Stimulated activated CD4-positive, alpha-beta T cell treated with anti-CD3 and anti-CD28 coated beads, Interleukin-1b, Interleukin-23, amount 100 ng/mL, for 48 hours (primary cell): ENCODE measurements at places on chromosomes 2 and 18.

DNA sequence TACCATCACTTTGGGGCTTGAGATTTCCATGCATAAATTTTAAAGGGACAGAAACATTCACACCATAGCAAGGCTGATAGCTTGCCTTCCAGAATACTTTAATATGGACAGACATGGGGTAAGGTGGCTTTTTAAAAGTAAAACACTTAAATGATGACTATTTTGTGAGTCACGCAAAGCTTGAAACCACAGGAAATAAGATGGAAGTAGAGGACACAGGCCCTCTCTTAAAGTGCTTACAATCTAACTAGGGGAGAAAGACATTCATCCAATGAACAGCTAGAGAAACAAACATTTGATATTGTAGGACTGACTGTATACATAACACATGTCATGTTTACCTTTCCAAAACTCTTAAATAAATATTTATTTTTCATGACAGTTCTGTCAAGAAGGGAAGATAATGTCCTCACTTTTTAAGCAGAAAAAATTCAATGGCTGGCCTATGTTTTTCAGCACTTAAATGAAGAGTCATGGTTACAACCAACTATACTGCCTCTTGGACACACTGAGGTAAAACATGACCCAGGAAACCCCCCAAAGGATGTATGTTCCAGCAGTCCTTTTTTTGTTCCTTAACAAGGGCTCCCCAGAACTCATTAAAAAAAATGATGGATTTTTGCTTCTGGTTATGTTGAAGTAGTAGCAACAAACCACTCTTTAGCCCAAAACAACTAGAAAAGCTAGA is 120.0 kb upstream of the RBMS1 start:
- DNase-seq = no peak

GRCh38 chr18:56900195-56901094 is 246.4 kb upstream of the BOD1L2 start:
- no peak for DNase-seq

GRCh38 chr2:138223319-138223718 is 259.0 kb downstream of the HNMT start:
- DNase-seq = no peak

- DNase-seq = no peak
Measured at GRCh38 chr2:10584242-10584753, 105.5 kb downstream of the NOL10 start.

- DNase-seq = no peak
Measured at GRCh38 chr2:11665510-11666362, 4.3 kb downstream of the NTSR2 start.

GRCh38 chr2:219701847-219702634 is 74.6 kb downstream of the SLC4A3 start:
- no peak for DNase-seq

DNA sequence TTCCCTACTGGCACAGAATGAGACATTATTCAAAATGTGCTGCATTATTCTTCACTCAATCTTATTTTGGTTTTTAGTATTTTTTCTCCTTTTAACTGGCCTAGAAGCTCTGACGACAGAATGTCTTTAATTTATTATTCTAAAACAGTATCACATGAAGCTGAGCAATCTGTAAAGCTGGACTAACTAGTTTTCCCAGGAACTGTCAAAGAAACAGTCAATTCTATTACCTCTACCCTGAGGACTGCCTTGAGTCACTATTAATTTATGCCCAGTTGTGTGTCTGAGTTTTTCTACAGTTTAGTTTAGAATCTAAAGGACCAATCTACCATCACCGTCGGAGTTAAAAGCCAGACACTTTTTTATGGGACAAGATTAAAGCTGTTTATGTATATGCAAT is 31.6 kb downstream of the MBD2 start:
- DNase-seq = no peak

GRCh38 chr18:55475916-55476315 is 112.1 kb downstream of the TCF4 start:
- no peak for DNase-seq

- no peak for DNase-seq
Measured at GRCh38 chr2:41720331-41721251, 327.2 kb upstream of the PKDCC start.

- DNase-seq = no peak
Measured at GRCh38 chr2:222052934-222053367, 245.8 kb downstream of the PAX3 start.

- no peak for DNase-seq
Measured at GRCh38 chr18:32425466-32425865, 45.2 kb downstream of the GAREM1 start.

DNA sequence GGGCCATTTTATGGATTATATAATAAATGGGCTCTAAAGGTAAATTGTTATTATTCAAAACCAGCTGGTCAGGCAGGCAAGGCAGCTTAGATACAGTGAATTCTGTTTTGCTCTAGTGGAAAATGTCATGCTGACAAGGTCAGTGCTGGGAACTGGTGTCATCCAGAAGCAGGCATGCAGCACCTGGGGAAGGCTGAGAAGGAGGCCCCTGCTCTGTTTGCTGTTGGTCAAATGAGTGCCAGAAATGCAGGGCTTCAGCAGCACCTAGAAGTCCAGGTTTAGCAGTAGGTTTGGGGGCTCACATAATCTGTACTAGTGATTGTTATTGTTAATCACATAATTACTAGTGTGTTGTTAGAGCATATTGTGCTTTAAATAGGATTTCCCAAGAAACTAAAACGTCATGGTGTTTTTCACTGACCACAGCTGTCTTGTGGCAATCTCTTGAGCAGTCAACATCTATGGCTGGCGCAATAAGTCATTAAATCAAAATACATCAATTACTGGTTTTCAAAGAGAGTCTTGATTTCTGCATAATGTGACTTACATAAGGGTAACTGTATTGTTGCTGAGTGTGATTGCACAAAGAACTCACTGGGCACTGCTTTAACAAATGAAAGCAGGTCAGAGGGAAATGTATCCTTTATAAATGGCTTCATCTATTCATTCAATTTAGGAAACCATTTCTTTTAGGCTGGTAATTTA is 99.1 kb downstream of the MYO3B start:
- no peak for DNase-seq

DNA sequence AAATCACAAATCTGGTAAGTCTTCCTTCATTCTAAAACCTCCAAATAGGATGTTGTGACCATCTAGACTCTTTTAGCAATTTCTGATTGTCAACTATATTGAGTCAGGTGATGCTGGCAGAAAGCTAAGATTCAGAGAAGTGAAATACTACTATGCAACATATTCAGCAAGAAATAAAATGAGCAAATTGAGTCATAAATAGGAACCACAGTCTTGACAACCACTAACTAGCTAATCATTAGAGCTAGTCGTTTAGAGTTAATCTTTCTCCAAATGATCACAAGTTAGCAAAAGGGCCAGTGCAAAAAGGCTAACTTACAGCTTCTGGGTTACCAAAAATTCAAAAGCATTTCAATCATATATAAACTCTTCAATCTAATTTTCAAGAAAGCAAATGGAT is 54.5 kb downstream of the ROCK1 start:
- DNase-seq = no peak

DNA sequence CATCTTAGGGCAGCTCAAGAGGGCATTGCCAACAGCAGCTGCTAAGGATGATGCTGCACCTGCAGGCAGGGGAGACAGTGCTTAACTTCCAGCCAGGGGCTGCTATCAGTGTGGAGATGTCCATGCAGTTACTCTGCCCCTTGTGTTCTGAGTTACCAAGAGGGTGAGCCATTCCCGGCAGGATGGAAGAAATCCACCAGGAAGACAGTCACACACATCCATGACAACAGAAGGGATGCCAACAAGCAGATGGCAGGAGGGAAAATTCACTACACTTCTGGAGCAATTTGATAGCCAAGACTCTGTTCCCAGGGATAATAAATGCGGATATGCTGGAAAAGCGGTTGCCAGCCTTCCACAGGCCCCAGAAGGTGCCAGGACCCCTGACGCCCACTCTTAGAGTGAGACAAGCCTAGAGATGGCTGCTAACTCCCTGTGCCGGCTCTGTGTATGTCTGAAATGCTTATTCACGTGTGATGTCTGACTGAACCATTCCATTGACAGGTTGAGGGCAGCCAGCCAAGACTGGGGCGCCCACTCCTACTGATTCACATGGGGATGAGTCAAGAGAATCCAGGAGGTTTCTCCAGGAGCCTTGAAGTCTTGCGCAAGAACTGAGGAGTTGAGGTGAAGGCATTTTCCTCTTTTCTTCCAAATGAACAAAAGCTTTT is 24.5 kb downstream of the LOXHD1 start:
- DNase-seq = no peak

- no peak for DNase-seq
Measured at GRCh38 chr2:131016826-131017741, 76.2 kb downstream of the FAM168B start.

GRCh38 chr2:240069829-240070228 is 16.5 kb upstream of the OR6B3 start:
- no peak for DNase-seq

DNA sequence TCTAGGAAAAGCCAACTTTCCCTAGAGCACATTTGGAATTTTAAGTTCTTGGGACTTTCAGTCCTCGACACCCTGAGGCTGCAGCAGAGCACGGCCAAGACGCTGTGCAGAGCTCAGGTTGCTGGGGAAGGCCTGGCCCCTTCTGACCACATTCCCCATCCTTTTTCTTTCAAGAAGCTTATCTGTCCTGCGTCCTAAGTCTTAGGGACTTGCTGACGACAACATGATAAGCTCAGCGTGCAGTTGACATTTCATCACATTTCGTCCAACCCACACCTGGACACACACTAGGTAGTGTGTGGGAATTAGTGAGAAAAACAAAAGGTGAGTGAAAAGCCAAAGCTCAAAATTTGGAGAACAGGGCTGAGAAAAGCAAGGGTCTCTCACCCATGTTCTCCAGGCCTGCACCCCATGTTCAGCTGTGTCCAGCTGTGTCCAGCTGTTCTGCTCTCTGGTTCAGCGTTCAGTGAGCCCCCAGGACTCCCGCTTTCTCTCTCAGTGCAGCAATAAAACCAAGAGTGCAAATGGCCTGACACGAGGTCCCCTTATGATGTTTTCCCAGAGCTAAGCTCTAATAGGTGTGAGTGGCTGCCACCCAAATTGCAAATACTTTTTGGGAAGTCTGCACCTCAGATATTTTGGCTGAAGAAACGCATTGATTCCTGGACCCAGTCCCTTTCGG is 101.9 kb downstream of the RGPD3 start:
- no peak for DNase-seq

GRCh38 chr18:50161597-50162205 is 33.2 kb downstream of the MYO5B start:
- no peak for DNase-seq
